ENCODE measurements at places on chromosomes 5 and 9.

DNA sequence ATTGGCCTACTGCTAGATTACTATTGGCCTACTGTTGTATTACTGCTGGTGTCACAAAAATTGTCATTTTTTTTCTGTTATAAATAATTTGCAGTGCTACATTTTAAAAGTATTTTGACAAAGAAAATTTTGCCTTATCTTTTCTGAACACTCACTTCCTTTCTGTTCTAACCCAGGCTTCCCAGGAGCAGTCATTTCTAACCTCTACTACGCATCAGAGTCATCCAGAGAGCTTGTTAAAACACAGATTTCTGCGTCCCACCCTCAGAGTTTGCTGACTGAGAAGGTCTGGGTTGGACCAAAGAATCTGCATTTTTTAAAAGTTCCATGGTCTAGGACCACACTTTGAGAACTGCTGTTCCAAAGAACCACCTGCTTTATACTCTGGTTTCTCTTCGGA, 306.1 kb downstream of the GLIS3 start:
- DNase-seq, result no peak

GRCh38 chr9:98806394-98807035, 955 bp upstream of the GALNT12 start:
- no peak for DNase-seq

- DNase-seq, result no peak
These were observed 16.1 kb upstream of the FAM174A start for GRCh38 chr5:100519075-100519474.

DNA sequence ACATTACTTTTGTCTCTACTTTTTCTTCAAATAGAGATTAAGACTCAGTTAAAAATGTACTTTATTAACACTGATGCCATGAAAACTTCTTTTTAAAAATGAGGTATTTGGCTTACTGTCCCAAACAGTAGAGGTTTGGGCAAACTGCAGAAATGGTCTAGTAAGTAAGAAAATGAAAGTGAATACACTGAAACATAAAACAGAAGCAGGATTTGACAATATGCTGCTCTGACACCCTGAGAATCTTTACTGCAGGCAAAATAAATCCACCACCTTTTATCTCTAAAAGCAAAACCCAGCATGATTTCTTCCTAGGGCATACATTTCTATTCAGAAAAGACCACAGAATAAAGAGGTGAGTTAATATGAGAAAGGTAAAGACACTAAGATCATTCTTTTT, 86.2 kb downstream of the SLC38A9 start:
- no peak for DNase-seq

- no peak for DNase-seq
These were observed 23.8 kb upstream of the PHF19 start for GRCh38 chr9:120900824-120901223.

- no peak for DNase-seq
These were observed 10.7 kb downstream of the SLC25A25 start for GRCh38 chr9:128078504-128079434.

DNA sequence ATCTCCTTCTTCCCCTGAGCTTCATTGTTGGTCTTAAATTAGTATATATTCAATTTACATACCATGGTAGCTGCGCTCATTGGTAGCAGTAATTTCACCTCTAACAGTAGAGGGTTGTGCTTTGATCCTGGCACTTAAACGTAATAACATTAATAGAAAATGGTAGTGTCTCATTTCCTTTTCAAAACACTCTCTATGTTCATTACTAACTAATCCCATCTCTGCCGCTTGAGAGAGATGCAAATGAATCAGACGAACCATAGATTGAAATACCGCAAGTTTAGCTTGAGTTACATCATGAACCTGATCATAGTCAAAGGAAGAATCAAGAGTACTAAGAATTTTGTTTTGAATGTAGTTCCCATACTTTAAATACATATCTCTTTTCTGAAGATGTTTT, 2.2 kb downstream of the THBS4 start:
- DNase-seq, result no peak

DNA sequence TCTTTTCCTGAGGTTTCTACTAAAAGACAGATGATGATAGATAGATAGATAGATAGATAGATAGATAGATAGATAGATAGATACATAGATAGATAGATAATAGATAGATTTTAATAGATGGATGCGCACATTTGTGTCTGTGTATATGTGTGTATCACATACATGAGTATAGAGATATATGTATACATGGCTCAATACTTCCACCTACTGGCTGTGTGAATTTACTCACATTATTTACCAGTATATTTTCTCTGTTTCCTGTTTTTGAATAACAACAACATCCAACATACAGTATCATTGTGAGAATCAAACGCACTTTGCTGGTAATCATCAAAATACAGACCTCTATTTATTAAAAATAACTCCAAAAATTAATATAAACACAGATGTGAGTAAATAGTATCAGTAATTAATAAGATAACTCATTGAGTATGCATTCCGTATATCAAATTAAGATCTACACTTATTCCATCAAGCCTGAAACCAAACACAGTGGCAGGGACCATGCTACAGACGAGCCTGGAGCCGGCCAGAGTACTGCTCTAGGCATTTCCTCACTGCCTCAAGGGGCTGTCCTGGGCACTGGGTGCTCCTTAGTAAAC, 338.0 kb downstream of the SEMA5A start:
- no peak for DNase-seq

- no peak for DNase-seq
These were observed 36.5 kb upstream of the ANKDD1B start for GRCh38 chr5:75574791-75575190.

DNA sequence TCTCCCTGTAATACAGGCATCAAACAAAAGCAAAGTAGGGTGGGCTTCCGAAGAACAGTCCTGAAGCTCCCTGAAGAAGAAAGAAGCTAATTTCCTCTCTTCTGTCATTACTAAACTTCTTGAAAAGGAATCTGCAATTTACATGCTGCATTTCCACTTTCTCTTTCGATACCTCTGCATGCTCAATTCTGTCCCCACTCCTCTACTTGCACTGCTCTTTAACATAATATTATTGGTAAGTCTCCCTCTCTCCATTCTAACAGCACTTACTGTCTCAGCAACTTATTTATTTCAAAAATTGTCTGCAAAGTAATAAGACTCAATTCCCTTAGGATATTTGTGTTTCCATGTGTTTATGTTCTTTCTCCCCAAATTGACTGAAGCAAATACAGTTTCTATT, 3.9 kb upstream of the PLPP1 start:
- no peak for DNase-seq

DNA sequence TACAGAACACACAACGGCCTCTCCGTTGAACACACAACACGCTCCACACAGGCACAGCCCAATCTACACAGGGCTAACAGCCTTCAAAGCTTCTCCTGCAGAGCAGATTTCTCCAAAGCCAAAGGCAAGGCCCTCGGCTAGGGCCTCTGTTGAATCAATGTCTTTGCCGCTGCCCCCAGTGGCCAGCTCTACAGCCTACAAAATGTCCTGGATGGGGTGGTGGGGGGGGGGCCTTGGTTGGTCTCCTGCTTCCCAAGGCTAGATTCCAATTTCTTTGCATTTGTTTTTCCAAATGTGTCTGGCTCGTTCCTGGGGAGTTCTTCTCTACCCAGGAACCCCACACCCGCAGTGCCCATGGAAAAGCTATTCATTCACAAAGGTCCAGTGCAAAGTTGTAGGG, 167.2 kb downstream of the PAX5 start:
- DNase-seq, result no peak

DNA sequence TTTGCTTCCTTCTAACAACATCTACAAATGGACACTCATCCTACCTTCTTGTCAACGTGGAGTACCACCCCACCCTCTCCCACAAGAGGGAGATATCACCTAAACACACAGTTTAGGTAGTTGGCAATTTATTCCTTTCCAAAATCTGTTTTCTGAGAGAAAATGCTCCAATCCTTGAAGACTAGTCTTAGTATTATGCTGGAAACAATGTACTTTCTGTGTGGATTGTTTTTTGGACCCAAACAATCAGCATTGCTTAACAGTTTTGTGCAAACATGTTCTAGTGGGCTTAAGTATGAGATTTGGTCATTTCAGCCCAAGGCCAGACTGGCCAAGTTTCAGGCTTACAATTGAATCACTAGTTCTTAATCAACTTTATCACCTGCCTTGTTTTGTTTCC, 359.1 kb downstream of the ARHGEF28 start:
- no peak for DNase-seq

DNA sequence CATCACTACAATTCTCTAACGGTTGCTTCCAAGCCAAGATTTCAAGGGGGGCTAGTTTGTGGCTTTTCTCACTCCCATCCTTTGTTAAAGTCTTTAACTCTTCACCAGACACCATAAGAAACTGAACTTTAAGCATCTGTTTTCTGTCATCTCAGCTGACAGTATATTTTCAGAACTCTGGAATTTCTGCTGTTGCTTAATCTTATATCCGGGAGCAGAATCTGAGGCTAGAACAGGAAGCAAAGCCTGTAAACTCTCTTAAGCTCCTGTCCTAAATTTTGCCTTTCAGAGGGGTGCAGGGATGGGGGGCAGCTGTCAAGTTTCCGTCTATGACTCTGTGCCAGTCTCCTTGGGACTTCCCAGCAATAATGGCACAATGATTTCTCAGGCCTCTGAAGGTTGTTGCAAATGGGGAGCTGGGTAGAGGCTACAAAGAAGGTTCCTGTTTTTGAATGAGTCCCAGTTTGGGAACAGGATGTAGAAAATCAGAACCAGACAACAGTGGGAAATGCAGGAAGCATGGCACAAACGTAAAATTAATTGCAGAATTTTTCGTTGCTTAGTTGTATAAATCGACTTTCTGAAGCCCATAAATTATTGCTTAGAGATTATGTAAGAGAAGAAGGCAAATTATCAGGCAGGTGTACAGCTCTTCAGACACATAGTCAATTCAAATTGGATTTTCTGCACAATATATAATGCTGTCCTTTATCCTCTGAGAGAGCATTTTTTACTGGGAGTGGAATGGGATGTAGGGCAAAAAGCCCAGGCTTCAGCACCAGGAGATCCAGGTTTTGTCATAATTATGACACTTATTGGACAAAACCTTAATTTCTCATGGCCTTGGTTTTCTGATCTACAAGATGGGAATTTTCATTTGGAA, 430.9 kb downstream of the DMAC1 start:
- DNase-seq, result no peak

GRCh38 chr9:4243113-4243512, 56.8 kb downstream of the GLIS3 start:
- DNase-seq, result no peak

DNA sequence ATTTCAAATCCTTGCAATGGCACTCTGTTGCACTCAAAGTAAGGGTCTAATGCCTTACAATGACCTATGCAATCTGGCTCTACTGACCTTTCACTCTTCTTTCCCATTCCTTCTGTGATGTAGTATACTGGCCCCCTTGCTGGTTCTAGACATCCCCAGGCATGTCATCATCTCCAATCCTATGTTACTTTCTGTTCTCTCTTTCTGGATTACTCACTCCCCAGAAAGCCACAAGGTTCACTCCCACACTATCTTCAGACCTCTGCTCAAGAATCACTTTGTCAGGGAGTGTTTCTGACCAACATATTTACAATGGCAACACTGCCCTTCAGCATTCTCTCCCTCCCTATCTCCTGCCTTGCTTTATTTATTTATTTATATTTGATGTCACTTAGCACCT, 802.2 kb upstream of the WWC1 start:
- DNase-seq, result no peak

DNA sequence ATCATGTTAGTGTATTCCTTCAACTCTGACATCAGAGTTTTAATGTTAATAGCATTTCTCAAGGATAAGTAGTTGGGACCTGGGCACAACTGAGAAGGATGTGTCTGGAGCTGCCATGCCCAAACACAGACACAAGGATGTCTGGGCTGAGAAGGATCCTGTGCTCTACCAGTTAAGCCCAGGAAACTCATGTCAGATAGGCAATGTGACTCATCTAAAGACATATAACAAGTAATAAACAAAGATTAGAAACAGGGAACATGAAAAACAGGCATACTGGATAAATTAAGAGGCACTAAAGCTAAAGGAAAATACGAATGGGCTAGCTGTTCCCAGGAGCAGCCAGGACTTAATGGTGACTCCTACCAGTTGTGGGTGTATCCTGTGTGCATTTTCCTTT, 9.1 kb upstream of the EGFLAM start:
- no peak for DNase-seq

DNA sequence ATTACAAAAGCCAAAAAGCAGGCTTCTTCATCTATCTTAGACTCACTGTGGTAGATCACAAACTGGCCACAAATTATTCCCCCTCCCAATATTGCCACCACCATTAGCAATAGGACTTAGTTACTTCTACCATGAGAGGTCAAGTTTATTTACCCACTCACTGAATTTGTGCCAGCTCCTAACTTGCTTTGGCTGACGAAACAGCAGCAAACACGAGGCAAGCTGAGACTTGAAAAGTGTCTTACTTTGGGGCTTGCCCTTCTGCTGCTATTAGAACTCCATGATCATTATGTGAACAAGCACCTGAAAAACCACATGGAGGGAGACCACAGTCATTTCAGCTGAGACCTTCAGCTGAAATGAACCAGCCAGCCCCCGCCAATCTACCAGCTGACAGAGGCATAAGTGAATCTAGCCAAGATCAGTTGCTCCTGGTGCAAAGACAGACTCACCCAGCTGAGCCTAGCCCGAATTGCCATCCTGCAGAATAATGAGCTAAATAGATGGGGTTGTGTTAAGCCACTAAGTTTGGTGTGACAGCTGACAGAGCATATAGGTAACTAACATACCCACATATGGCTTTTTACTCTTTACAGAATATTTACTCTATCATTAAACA, 5.7 kb downstream of the WDR41 start:
- DNase-seq, result no peak

- DNase-seq, result no peak
These were observed 60.5 kb upstream of the RAPGEF1 start for GRCh38 chr9:131800366-131800765.

DNA sequence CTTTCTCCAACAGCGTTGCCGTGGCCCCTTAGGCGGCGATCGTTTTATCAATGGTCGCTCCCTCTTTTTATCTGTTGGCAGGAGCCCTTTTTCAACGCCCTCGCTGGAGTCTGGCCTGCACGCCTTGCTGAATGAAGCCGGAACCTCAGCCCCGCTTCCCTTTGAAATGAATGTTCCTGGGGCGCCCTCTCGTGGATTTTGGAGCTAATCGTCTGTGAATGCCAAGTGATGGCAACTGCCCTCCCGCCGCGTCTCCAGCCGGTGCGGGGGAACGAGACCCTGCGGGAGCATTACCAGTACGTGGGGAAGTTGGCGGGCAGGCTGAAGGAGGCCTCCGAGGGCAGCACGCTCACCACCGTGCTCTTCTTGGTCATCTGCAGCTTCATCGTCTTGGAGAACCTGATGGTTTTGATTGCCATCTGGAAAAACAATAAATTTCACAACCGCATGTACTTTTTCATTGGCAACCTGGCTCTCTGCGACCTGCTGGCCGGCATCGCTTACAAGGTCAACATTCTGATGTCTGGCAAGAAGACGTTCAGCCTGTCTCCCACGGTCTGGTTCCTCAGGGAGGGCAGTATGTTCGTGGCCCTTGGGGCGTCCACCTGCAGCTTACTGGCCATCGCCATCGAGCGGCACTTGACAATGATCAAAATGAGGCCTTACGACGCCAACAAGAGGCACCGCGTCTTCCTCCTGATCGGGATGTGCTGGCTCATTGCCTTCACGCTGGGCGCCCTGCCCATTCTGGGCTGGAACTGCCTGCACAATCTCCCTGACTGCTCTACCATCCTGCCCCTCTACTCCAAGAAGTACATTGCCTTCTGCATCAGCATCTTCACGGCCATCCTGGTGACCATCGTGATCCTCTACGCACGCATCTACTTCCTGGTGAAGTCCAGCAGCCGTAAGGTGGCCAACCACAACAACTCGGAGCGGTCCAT, 10.0 kb downstream of the S1PR3 start:
- DNase-seq, result peak; percentile 85

All from activated T-cell treated with anti-CD3 and anti-CD28 coated beads, Interleukin-2, amount 50 U/mL, for 72 hours (primary cell).